ENCODE measurements at places on chromosomes 2 and 18.
A peak's percentile ranks its signal among the peaks of the same experiment; 100 is the strongest.

GRCh38 chr2:88624477-88624876, 2.8 kb downstream of the EIF2AK3 start:
- DNase-seq: no peak

- no peak for DNase-seq
Observed at GRCh38 chr2:40915651-40916050, 463.8 kb upstream of the SLC8A1 start.

GRCh38 chr2:85318222-85319074, 9.3 kb downstream of the TGOLN2 start:
- peak; percentile 38 for DNase-seq

DNA sequence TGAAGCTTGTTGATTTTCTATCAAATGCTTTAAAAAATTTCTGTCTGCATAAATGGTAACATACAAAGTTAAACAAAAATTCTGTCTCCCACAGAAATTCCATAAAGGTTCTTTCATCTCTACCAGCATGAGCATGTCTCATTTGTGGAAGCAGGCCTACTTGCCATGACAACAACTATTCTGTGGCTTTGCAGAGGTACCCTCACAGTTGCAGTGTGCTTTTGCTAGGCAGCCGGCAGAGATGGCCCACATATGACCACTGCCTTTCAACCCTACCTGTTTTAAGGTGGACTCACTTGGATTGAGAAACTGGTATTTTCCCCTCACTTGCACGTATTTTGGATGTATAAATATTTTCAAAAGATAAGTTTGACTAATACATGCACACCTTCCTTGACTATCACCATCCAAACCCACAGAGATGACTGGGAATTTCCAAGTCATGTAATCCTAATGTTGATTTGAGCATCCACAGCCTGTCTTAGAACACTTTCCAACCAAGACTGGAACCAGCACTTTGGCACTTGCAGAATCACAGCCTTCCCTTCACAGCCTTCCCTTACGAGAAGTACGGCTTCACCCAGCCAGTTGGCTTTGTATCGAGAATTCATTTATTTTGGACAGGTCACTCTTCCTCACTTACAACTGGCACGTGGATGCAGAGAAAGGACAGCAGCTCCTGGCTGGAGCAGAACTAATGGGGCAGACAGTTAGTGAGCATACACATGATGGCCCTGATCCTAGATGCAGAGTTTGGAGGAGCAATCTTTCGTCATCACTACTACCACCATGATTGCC, 9.3 kb upstream of the FHL2 start:
- no peak for DNase-seq

DNA sequence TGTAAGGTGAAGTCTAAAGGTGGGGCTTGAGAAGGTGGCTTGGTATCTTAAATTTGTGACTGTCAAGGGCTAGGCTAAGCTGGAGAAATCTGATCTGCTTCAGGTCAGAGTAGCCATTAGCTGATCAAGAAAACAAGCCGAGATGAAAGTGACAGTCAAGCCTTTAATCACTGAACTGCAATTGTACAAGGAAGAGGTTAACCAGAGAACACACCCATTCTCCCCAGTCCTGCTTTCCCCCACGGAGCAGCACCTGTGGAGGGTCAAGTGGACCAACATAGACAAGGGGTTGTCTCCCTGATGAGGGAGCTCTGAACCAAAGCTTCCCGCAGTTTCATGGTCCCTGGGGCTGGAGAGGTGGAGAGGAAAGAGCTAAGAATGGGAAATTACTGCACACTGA, 901.2 kb downstream of the DCC start:
- no peak for DNase-seq

- DNase-seq: no peak
Observed at GRCh38 chr18:60746919-60747318, 374.3 kb upstream of the MC4R start.

- no peak for DNase-seq
Observed at GRCh38 chr2:140359056-140359771, 1579.0 kb upstream of the NXPH2 start.

- DNase-seq: no peak
Observed at GRCh38 chr2:218168016-218168415, 1.3 kb upstream of the CXCR1 start.

- DNase-seq: no peak
Observed at GRCh38 chr2:148640767-148641166, 3.8 kb upstream of the EPC2 start.

GRCh38 chr2:193463011-193463410, 1268.3 kb upstream of the TMEFF2 start:
- DNase-seq: no peak

All from stimulated activated CD4-positive, alpha-beta T cell treated with anti-CD3 and anti-CD28 coated beads, Interleukin-2, amount 100 ng/mL, for 24 hours (primary cell).